Breast epithelium (tissue), 4 donors: ENCODE measurements at places on chromosomes 6 and 20. TPM values are rescaled to one million over a fixed set of nuclear protein-coding genes. Genes with fewer than 3 reads are reported as not detected.

GRCh38 chr6:117018771-117019170 is 141.7 kb downstream of the RFX6 start:
- no peak for DNase-seq

DNA sequence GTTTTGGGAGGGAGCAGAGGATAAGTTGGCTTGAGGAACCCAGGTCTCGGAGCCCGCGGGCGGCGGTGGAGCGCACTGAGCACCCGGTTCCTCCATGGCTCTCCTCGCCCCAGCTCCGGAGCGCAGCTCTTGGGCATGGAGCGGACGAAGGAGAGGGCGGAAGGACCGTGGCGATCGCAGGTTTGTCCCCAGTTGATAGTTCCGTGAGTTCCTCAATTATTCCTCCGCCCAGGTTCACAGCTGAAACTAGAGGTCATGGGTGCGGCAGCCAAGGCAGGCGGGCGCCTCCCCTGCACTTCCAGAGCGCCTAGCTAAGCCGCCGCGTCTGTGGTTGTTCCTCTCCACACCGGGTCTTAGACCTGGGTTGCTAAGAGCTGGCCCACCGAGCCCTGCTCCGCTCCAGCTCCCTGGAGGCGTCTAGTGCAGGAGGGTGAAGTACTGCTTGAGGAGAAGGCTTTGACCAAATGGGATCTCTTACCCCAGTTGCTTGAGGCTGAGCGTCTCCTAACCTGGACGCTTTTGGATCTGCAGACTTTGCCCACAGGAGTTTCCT is at the start of gene HTR1B:
Gene HTR1B (minus strand): TSS at position 184 of the 553 bp plus-strand sequence. CDS start 88 bp downstream, at position 96.
- DNase-seq, result no peak

GRCh38 chr6:136201732-136202131 is 48.4 kb downstream of the MTFR2 start:
- DNase-seq, result no peak

DNA sequence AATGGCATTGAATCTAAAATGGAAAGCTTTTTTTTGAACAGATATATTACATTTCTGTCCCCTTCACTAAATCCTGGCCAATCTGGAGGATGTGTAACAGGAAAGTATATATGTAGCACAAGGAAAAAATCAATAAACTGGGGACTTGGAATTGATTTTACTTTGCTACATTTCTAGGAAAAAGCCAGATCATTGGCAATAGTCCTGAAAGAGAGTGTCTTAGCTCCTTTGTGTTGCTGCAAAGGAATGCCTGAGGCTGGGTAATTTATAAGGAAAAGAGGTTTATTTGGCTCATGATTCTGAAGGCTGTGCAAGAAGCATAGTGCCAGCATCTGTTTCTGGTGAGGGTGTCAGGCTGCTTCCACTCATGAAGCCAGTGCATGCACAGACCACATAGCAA is 574.9 kb downstream of the HTR1B start:
- no peak for DNase-seq

- no peak for DNase-seq
These were observed 4.8 kb upstream of the STX11 start for GRCh38 chr6:144145541-144145940.

- DNase-seq, result no peak
These were observed 253.2 kb downstream of the PLCB1 start for GRCh38 chr20:8385247-8385646.

DNA sequence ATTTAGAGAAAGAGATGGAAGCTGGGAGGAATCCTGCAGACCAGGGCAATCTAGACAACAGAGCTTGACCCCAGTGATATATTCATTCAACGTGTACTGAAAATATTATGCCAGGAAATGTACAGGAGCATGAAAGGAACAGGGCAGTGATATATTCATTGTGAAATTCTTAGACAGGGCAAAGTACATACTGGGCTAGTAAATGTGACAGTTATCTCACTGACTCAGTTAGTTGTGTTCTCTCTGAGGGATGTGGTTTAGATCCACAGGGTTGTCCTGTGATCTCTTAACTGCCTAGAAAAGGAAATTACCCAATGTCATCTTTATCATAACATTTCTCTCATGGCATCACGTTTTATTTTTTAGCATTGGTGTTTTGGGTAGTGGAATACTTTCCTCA is 891.3 kb downstream of the EYS start:
- DNase-seq, result no peak

- no peak for DNase-seq
These were observed 187.8 kb upstream of the PRDM1 start for GRCh38 chr6:105898286-105898685.

GRCh38 chr20:23190557-23190956 is 104.4 kb upstream of the CD93 start:
- DNase-seq, result no peak

- no peak for DNase-seq
These were observed 84.6 kb upstream of the SGK1 start for GRCh38 chr6:134402372-134402984.

DNA sequence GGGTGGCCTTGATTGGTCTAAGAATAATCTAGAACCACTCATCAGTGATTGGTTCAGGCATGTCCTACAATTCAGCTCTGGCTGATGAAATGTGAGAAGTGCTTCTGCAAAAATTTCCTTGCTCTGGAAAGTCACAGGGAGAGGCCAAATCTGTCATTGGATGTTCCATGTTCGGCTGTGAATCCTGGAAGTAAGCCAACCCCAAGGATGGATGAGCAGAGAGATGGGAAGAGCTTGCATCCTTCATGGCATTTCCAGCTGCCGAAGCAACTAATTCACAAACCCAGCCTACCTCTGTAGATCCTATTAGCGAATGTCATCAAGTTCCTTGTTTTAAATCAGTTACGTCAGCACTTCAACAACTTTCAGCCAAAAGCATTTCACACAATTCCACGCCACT is 187.2 kb upstream of the SOX4 start:
- no peak for DNase-seq

- DNase-seq, result no peak
These were observed 2.4 kb downstream of the CTCFL start for GRCh38 chr20:57522380-57523140.

DNA sequence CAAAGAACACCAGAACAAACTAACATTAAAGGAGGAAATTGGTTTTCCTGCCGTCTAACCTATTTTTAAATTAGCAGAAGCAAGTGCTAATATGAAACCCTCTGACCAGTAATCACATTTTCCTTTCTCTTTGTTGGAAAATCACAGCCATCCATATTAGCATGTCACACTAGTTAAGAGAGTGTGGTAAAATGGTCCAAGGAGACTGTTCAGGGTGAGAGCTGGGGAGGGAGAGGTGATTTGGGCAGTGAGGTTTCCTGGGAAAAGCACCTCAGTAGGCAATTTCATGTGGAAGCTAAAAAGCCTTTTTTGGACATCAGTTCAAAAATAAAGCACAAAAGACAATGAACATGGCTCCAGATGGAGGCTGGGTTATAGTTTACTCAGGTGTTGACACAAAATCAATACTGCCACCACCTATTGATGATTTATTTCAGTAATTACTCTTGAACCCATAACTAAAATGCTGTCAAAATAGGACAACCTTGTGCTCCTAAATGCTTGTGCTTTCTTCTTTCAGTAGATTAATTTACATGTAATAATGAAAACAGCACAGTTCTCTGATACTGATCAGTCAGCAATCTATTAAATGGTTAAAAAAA is 333.2 kb downstream of the SAMD5 start:
- no peak for DNase-seq

DNA sequence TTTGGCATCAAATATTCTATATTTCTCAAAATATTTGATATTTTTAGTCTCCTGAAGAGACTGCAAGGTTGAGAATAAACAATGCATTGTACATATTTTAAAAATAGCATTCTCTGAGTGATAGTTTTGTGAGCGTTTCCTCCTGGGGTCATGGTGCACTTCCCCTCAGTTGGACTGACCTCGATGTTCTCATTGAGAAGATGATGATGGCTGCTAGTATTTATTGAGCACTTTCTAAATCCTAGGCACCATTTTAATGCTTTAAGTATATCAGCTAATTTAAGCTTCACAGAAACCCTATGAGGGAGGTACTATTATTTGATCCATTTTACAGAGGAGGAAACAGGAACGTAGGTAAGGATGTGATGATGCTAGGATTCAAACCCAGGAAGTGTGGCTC is 18.2 kb downstream of the DSE start:
- no peak for DNase-seq

DNA sequence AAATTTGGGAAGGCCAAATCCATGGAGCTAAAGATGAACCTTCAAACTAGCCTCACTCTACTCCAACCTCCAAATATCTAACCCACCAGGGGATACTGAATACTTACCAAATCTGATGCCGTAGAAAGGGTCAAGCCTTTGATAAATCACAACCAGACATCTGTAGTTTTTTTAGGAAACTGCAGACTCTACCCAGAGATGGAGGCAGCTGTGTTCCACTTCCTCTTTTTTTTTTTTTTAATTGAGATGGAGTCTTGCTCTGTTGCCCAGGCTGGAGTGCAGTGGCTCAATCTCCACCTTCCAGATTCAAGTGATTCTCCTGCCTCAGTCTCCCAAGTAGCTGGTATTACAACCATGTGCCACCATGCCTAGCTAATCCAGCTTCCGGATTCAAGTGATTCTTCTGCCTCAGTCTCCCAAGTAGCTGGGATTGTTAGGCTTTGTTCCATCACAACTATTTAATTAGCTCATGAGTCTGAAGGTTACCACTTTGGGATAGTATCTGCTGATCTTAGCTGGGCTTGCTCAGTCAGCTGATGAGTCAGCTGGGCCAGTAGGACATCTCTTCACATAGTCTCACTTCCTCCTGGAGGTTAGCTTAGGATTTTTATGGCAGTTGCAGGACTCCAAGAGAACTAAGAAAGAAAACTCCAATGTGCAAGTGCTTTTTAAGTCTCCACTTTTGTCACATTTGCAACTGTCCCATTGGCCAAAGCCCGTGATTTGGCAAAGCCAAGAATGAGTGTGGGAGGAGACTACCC is 13.3 kb downstream of the FRK start:
- DNase-seq, result no peak

DNA sequence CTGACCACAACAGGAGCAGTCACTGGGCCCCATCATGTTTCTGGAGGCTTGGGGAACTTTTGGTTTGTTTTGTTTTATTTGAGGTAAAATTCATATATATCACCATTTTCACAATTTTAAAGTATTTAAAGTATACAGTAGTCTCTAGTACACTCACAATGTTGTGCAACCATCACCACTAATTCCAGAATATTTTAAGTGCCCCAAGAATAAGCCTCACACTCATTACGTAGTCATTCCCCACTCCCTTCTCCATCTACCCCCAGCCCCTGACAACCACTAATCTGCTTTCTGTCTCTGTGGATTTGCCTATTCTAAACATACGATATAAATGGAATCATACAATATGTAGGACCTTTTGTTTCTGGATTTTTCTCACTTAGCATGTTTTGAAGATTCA is 29.0 kb downstream of the RTN4IP1 start:
- DNase-seq, result no peak

DNA sequence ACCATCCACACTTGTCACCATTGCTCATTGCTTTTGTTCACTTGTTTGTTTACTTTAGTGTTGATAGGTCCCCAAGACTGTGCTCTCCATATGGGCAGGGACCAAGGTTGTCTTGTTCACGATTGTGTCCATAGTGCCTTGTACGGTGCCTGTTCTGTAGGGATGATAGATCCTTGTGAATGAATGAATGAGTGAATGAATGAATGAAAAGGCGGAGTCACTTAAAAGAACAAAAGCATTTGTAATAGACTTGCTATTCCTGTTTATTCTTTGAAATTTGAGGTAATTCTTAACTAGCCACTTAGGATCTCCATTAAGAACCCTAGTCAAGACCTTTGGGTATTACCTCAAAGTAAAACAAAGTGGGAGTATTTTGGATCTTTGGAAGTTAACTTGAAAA is 47.0 kb downstream of the UTRN start:
- no peak for DNase-seq

GLP1R gene
- total RNA-seq, result not detected

KCNK15 gene
- total RNA-seq, result 5.0 TPM

SCRT2 gene
- not detected for total RNA-seq

SLC25A27 gene
- total RNA-seq, result 37.4 TPM

WFDC12 gene
- total RNA-seq, result not detected

PAK5 gene
- total RNA-seq, result 1.3 TPM

PSORS1C1 gene
- total RNA-seq, result 1.9 TPM

EYA2 gene
- total RNA-seq, result 12.5 TPM

FNDC11 gene
- 0.32 TPM for total RNA-seq
